IMR-90 (cell line): ENCODE measurements at places on chromosomes 11 and 22. TPM values are rescaled to one million over a fixed set of nuclear protein-coding genes. Genes with fewer than 3 reads are reported as not detected.
A peak's percentile ranks its signal among the peaks of the same experiment; 100 is the strongest.

The OR4A16 gene
- total RNA-seq: not detected in 2 replicates

The SEC14L6 gene
- not detected in 2 replicates for total RNA-seq

The ISX gene
- not detected in 2 replicates for total RNA-seq

The MMP3 gene
- total RNA-seq: under 0.01 and 0.28 TPM in 2 replicates

The CST6 gene
- total RNA-seq: 0.28 and 0.54 TPM in 2 replicates

The TENM4 gene
- total RNA-seq: 9.0 and 9.2 TPM in 2 replicates

The TCN1 gene
- total RNA-seq: not detected in 2 replicates

- DNase-seq: peak; percentile 18
Observed at GRCh38 chr11:117621226-117621625, 175.8 kb downstream of the DSCAML1 start.

DNA sequence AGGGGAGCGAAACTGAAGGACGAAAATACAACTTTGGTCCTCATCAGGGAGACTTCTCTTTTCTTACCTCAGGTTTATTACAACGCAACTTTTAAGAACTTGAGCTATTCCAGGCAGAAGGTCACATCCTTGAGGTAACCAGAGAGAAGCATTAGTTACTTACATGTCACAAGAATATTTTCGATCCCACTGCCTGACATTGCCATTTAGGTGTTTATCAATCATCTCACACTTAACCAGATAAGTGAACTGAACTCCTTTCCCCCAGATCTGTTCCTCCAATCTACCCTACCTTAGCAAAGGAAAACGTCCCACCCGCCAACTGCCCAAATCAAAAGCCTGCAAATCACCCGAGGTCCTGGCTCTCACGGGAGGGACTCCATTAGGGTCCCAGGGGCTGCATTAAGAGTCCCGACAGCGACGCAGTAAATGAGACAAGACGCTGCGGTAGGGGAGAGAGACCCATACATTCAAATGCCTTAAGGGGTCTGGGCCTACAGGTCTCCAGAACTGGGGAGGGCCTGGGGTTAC is 734 bp downstream of the ZNF280B start:
- no peak for DNase-seq

GRCh38 chr22:27075891-27076290 is 418.5 kb downstream of the MIAT start:
- no peak for DNase-seq

GRCh38 chr22:29727131-29727523 is 7.3 kb downstream of the CABP7 start:
- peak; percentile 32 for DNase-seq

DNA sequence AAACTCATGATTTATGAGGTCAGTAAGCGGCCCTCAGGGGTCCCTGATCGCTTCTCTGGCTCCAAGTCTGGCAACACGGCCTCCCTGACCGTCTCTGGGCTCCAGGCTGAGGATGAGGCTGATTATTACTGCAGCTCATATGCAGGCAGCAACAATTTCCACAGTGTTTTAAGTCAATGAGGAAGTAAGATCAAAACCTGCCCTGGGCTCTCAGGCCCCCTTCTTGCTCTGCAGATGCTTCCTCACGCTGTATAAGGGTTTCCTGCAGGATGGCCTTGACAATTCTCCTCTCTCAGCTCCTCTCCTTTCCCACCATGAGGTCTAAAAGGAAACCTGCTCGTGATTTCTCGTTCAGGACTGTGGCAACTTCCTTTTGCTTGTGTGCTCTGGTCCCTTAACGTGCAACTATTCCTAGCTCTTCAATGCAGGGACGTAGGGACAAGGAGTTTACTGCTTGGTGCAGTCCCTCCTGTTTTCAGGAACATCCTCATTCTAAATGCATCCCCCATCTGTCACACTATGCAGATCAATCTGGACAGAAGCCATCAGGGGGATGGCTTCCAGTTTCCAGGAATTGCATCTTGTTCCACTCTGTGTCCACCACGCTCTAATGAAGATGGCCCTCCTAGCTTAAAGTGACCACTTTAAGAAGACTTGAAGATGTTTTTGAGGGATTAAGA is 64.3 kb upstream of the IGLL5 start:
- DNase-seq: no peak

DNA sequence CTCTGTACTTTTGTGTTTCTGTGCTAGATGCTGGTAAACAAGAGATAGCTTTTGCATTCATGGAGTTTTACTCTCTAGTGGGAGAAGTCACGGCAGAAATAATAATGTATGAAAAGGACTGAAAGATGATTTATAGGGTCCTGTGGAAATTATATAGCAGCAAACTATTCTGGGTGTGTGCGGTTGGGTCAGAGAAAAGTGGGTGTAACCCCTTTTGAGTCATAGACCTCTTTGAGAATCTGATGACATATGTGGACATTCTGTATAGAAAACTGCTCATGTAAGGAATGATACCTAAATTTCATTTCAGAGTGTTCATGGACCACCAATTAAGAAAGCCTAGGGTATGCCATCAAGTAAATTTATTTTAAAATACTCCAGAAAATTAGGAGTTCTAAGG is 54.4 kb downstream of the TMEM135 start:
- DNase-seq: no peak
